ENCODE measurements at places on chromosomes 11 and 22.

DNA sequence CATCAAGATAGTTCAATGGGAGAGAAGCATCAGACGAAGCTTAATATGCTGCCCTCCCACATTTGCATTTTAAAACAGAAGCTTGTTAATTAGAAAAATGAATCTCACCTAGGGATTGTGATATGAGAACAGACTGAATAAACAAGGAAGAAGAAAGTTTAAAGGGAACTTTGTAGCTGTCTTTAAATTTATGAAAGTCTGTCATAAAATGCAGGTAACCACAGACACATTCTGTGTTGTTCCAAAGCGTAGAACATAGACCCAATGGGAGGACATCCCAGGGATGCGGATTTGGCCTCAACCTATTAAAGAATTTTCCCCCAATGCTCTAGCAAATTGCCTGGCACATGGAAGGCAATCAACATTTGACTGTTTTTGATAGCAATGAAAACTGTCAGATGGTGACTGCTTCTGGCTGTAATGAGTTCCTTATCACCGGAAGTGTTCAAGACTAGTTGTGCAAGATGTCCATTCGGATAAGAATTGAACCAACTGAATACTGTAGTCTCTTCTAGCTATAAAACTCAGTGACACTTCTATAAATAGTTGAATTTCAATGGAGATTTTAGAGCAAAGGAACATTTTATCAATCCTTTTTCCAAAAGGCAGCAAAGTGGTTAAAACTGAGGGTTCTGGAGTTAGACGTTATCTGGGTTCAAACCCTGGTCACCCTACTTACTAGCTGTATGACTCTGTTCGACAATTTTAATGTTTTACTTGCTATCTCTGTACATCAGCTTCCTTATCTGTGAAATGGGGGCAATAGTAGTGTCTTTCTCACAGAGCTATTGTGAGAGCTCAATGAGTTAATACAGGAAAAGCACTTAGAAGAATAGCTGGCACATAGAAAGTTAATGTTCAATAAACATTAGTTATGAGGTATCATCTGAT, 64.9 kb downstream of the LIF start:
- DNase-seq, result peak; percentile 94

GRCh38 chr11:11482730-11483129, 129.7 kb upstream of the CSNK2A3 start:
- no peak for DNase-seq

GRCh38 chr11:120746836-120747609, 235.5 kb downstream of the GRIK4 start:
- no peak for DNase-seq

- no peak for DNase-seq
Measured at GRCh38 chr22:19666673-19667593, 47.4 kb upstream of the SEPTIN5 start.

DNA sequence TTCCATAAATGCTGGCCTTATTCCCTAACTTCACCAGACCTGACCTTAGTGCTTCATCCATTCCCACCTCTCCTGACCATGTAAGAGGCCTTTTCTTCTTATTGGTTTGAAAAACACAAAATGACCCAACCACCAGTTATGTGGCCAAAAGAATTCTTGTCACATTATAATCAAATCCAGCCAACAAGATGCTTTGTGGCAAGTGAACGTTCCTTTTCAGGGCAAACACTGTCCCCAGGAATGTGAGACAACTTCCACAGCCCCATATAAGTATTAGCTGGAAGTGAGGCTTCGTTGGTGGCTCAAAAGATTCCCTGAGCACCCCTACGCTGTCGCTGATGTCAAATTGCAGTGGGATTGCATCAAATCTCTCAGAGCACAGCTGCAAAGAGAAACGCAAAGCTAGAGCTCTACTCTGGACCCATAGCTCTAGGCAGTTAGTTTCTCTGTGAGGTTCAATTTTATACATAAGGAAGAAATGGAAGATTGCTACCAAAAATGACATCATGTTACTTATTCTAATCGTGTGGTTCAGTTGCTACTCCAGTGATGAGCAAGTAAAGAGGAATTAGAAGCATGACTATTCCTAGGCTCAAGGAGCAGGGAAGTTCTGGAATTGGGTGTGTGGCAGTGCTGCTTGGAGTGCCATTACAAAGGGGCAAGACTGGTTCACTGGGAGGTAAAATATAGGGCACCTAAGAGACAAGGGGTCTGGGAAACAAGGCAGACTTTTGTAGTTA, 26.1 kb downstream of the GLYATL1 start:
- no peak for DNase-seq

All from hematopoietic multipotent progenitor cell treated with erythropoietin and hydrocortisone succinate and interleukin-3 and kit ligand, for 6 days (in vitro differentiated cells).